ENCODE measurements at places on chromosomes 7 and 10.

GRCh38 chr7:95684037-95684436, 87.7 kb upstream of the PDK4 start:
- DNase-seq = no peak

DNA sequence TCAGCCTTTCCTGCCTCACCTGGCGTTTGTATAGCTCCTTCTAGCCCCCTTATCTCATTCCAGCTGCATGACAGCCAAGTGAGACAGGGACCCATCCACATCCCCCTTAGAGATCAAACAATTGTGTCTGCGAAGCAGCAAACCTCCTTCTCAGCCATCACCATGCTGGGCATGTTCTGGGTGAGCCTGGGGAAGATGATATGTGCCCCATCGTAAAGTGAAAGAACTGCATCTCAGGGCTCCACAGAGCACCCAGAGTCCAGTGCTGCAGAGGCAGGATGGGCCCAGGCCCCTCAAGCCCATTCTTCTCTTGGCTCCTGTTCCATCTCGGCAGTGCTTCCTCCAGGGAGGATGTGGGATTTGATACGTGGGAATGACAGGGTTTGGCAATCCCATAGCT, 43.2 kb downstream of the FIGNL1 start:
- DNase-seq = no peak

GRCh38 chr10:51394039-51394438, 305.4 kb downstream of the CSTF2T start:
- DNase-seq = no peak

GRCh38 chr7:130943336-130943901, 209.4 kb upstream of the KLF14 start:
- no peak for DNase-seq

DNA sequence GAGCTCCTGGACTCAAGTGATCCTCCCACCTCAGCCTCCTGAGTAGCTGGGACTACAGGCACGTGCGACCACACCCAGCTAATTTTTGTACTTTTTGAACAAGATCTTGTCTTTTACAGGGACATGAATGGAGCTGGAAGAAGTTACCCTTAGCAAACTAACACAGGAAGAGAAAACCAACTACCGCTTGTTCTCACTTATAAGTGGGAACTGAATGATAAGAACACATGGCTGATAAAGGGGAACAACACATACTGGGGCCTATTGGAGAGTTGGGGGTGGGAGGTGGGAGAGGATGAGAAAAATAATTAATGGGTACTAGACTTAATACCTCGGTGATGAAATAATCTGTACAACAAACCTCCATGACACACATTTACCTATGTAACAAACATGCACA, 70.9 kb upstream of the INHBA start:
- no peak for DNase-seq

GRCh38 chr7:124635416-124635815, 130.2 kb downstream of the GPR37 start:
- DNase-seq = no peak

All from stimulated activated CD4-positive, alpha-beta T cell treated with anti-CD3 and anti-CD28 coated beads, Interleukin-1b, Interleukin-23, amount 100 ng/mL, for 1 hour (primary cell).